ENCODE measurements at places on chromosomes 1 and 21. TPM values are rescaled to one million over a fixed set of nuclear protein-coding genes. Genes with fewer than 3 reads are reported as not detected.

DNA sequence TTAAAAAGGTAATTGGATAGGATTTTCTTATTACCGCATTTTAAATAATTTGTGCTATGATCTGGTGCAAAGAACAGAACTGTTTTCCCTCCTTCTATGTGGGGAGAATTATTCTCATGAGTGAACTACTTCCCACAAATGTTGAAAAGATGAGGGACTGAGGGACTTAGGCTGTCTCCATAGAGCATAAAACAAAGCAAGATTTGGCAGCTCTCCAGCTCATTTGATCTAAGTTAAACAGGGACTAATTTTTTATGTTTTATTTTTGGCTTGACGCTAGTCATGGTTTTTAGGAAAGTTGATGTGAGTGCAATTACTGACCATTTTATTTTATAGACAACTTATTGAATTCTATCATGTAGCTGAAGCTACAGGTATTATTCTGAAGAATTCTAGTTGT lies 362.3 kb downstream of the HLX start:
- no peak for DNase-seq

- DNase-seq: no peak
Observed at GRCh38 chr1:201670517-201670916, 131.6 kb downstream of the NAV1 start.

GRCh38 chr1:151581451-151581850 lies 30.4 kb upstream of the SNX27 start:
- no peak for DNase-seq

DNA sequence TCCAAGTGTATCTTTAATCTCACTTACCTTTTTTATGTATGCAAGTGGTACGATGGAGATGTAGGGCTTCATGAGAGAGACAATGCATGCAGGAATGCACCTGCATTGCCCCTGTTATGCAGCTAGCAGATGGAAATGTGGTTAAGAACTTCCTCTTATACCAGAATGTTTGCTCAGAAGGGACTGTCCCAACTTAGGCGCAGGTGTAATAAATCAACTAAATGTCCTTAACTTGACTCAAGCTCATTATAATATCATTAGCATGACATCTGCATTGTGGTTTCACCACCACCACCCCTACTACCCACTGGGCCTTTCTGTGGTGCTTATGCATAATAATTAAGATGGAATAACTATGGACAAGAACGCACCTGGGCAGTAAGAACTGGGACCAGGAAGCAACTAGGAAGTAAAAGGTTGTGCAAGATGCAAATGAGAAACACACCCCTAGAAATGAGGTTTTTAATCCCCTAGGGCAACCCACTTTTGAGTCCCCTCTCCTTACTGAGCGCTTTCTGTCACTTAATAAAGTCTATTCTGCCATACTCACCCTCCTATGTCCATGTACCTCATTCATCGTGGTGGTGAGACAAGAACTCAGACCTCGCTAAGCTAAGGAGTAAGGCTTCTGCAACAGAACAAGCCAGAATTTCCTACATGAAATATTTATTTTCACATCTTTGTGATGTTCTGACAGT lies 1103.3 kb upstream of the B3GALT2 start:
- no peak for DNase-seq

DNA sequence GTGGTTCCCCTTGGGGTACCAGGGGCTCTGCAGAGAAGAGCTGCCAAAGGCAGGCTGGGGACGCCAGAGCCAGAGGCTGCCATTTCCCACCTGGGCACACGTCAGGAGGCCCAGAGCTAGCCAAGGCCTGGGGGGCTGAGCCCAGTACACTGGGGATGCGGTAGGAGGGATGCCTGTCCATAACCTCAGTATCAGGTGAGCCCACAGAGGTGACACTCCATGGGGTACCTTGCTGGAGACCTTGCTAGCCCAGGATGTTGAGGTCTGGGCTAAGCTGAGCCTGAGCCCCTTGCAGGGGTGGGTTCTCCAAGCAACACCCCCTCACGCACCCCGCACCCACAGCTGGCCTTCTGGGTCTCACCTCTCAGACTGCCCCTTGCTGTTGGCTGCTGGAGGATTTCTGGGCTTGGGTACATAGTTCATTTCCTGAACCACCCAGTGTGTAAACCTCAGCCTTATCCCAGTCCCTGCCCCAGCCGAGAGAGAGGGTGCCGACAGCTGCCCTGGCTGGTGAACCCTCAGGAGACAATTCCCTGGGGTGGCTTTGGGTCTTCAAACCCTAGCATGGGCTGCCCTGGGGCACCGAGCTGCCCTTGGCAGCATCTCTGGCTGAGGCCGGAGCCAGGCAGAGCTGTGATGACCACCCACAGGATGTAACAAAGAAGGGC lies 92.5 kb upstream of the VAMP3 start:
- DNase-seq: no peak

DNA sequence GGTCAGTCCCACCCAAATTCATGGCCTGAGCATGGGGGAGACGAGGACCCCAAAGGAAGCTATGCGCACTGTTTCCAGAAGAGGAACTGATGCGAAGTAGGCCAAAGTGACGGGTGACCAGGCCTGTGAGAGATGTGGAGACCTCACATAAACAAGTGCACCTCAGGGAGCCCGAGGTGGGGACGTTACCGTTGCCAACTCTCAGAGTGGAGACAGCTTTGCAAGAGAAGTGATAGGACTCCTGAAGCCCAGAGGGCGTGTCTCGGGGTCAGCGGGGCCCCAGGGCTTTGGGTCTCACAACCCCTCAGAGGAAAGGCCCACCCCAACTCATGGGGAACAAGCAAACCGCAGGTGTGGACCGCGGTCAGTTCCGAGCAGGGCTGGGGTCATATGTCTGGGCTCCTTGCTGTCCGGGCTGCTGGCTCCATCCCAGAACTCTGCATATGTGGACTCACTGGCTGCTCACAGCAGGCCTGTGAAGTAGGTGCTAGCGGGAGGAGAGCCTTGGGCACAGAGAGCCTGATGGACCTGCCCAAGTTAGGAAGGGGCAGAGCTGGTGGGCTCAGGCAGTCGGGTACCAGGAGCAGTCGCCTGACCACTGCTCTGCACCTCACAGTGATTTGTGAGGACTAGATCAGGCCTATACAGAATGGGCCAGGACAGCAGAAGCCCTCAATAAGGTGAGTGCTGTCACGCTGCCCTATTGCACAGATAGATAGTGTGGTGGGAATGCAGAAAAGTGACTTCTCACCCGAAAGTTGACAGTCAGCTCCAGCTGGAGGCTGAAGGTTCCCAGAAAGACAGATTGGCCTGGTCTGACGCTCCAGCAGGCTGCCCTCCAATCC lies 26.2 kb downstream of the STUM start:
- DNase-seq: no peak

DNA sequence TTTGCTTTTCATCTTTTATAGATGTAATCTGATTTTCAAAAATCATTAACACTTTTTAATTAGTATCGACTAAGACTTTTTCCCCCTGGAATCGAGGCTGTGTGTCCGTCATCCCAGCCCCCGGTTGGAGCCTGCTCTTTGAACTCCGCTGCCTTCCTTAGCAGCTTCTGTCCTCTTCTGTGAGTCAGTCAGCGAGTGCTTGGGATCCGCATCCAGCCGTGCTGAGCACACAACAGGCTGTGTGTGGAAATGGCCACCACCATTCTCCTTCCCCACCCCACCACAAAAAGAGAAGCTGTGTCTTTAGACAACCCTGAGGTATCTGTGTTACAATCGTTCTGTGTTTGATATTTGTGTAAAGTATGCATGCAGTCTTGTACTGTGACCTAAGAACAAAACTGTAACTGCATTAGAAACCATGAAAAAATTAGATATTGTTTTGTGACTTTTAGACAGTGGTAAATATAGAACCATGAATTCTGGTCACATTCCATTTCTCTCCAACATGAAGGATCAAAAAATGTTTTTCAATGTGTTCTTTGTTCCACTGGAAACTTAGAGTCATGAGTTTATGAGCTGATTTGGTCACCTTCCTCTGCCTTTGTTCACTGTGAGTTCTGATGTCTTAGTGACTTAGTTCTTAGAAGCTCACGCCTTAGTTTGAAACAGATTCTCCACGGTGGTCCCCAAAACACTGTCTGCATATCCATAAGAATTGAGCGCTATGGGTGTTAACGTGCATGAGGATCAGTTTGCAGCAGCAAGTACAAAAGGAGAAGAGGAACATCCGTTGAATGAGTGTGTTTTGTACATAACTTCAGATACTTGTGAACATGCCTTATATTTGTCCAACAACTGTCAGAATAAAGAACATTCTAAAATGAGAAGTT lies 64.7 kb downstream of the VPS26C start:
- peak; percentile 29 for DNase-seq

- no peak for DNase-seq
Observed at GRCh38 chr1:78640462-78640861, 9.2 kb upstream of the IFI44 start.

- DNase-seq: no peak
Observed at GRCh38 chr1:222165629-222166028, 382.3 kb downstream of the HHIPL2 start.

GRCh38 chr21:35475009-35475408 lies 425.9 kb upstream of the RUNX1 start:
- DNase-seq: no peak

DNA sequence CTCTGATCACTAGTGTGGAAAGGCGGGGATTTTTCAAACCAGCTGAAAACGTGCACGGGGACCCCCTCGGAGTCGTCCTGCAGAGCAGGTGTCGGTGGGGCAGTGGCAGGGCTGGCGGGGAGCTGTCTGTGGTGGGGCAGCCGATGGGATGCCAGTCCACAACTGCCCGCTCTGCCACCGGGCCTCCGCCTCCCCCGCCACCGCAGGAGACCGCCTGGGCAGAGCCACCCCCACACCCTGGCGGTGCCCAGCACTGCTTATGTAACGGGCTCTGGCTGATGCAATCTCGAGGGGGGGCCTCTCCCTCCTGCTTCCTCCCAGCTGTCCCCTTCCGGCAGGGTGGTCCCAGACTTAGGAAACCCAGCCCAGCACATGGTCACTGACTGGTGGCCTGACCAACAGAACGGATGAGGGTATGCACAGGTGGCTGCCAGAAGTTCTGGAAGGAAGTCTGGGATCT lies 9.3 kb downstream of the CHD5 start:
- DNase-seq: no peak

Gene CCDC30
- 4.1 TPM for total RNA-seq

Gene AADACL3
- total RNA-seq: not detected

Gene L1TD1
- not detected for total RNA-seq
